Esophagus mucosa (tissue), 1 donor: ENCODE measurements at places on chromosomes 12 and 14. TPM values are rescaled to one million over a fixed set of nuclear protein-coding genes. Genes with fewer than 3 reads are reported as not detected.

OGFOD2 gene
- total RNA-seq: 14.7 TPM

KRT75 gene
- 0.84 TPM for total RNA-seq

TMCC3 gene
- 7.3 TPM for total RNA-seq

PRPH gene
- total RNA-seq: 0.64 TPM

ATL1 gene
- 3.1 TPM for total RNA-seq

TAS2R30 gene
- total RNA-seq: 1.1 TPM

GRCh38 chr12:66860752-66861750 lies 182.2 kb upstream of the GRIP1 start:
- ATAC-seq: peak; percentile 51

- peak; percentile 62 for ATAC-seq
These were observed 61.7 kb upstream of the BCL2L14 start for GRCh38 chr12:12008931-12009611.

DNA sequence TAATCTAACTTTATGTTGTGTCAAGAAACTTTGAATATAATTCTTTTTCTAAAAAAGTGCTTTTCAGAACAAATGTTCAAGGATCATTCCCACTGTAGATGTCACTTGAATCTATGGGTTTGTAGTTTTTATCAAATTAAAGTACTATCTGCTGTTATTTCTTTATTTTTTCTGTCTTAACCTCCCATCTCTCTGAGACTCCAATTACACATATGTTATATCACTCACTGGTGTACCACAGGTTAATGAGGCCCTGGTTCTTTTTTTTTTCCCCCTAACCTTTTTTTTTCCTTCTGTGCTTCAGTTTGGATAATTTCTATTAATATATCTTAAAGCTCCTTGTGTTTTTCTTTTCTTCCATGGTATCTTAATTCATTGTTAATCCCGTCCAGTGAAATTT lies 279.9 kb upstream of the RGS6 start:
- no peak for ATAC-seq

DNA sequence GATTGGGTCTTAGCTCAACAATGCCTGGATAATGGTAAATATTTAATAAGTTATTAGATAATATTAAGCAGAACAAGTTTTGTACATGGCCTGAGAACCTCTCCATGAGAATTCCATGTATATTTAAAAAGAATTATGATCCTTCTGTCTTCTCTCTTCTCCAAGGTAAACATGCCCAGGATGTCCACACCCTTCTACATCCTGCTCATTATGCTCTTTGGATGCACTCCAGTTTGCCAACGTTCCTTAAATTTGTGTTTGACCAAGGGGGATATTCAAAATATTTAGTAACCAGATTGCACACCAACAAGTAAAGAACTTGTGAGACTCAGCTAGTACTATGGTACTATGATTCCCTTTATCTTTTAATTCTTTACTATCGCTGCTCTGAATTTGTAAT lies 44.8 kb upstream of the ERGIC2 start:
- no peak for ATAC-seq

DNA sequence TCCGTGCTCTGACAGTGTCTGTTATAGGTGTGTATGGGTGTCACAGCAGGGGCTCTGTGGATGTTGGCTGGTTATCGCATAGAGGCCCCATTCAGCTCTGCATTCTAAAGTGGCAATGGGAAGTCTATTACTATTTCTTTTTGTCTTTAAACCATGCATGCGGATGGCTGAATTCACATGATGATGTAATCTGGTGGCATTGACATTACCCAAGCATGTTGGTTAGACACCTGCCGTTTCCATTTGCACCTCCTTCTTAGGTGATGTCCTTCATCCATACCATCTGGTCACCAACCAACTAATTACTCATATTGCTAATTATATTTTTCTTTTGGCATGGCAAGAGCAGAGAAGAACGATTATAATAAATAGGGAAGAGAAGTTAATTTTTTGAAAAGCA lies 270.8 kb upstream of the RGS6 start:
- ATAC-seq: no peak

DNA sequence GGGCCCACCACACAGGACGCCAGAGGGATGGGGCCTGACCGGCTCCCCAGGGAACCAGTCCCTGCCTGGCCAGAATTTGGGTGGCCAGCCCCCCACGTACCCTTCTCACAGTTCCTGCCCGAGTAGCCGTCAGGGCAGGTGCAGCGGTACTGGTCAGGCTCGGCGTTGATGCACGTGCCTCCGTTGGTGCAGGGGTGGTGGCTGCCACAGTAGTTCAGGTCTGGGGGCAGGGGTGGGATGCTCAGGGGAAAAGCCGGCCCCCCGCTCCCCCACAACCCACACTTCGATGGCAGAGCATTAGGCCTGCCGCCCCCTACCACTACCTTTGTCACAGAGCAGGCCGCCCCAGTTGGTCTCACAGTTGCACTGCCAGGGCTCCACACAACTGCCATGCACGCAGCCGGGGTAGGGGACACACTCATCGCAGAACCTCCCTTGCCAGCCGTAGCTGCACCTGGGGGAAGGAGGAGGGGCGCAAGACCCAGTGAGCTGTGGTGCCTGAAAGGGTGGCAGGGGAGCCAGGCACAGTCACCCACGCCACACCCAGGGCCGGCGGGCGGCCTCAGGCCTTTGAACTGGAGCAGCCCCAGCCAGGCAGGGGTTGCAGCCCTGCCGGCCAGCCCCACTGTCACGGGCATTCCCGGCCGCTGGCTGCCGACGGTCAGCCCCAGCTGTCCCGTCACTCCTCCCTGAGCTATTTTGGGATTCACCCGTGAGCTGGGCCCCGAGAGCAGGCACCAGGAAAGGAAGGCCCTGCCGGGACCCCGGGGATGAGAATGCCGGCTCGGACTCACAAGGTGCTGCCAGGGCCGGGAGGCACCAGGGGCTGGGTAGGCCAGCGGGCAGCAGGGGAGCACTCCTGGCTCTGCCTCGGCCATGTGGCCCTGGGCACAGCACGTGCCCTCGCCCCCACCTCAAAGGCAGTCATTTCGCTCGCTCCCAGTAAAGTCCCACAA lies 16.5 kb downstream of the JAG2 start:
- ATAC-seq: no peak

DNA sequence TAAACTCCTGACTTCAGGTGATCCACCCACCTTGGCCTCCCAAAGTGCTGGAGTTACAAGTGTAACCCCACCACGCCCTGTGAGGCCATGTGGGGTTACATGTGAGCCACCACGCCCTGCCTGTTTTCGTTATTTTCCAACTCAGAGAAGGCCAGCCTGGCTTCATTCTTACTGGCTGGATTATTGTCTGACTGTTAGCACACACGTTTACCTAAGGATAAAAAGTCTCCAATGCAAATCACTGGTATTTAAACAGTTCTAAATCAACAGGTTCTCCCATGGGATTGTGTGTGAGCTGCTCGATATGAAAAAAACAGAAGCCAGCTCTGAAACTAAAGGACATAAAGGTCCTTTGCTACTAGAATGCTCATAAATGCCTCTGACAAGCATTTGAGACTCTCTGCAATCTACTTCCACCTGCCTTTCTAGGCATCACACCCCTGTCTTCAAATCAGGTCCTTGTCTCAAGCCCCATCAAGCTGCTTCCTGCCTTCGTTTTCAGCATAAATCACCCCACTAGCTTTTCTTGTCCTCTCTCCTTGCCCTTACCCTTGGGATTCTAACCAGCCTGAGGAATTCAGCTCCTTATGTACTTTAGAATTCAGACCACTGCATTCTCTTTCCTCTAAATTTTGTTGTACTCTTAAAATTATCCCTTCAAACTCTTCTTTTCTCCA lies 265.0 kb downstream of the DUSP6 start:
- ATAC-seq: peak; percentile 70

DNA sequence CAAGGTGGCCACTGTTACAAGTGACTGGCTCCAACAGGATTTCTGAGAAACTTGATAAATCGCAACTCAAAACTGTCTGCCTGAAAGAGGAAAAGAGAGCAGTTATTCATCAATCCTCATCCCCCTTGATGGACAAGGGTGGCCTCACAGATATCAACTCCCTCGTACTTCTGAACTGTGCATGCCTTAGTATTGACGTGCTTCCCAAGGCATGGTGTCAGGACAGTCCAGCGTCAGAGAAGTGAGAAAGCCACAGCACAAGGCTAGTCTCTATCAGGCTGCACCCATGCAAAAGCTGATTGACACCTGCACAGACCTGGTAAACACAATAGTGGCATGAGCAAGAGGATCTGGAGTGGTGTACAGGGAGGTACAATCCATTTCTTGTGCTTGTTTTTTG lies 125.5 kb upstream of the SLC35F4 start:
- no peak for ATAC-seq

DNA sequence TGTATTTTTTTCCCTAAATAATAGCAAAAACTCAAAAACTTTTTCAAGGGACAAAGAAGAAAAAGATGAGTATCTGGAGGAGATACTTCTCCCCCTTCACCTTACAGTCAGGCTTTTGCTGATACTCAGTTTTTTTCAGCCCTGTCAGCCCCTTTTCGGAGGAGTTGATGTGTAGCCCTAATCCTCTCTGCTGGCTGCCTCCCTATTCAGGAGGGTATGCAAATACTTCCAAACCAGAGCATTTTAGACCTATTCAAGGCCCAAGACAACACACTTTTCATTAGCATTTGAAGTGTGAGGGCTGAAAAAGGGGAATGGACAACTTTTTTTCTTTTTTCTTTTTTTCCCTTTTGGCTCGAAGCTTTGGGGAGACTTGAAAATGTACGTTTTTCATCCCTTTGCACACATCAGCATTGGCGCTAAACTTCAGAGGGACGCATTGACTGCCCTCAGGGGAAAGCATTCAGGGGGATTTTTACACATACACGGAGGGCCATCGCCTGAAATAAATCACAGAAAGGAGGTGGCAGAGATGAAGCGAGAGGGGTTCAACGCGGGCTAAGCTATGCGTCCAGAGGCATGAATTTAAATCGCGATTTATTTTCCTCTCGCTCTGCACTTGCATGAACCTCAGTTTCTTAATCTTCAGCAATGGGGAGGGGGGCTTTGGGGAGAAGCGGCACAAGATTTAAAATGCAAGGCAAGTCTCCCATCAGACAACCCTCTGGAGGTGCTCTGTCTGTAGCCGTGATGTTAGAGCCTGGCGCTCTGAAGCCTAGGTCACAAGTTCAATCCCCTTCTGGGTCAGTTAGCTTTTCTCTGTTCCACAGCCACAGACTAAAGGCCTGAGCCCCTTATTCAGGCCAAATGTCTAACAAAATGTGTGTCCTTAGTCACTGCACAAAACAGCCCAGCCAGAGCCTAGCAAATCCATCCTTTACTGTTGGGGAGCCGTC lies 86.3 kb downstream of the ASCL1 start:
- ATAC-seq: no peak

DNA sequence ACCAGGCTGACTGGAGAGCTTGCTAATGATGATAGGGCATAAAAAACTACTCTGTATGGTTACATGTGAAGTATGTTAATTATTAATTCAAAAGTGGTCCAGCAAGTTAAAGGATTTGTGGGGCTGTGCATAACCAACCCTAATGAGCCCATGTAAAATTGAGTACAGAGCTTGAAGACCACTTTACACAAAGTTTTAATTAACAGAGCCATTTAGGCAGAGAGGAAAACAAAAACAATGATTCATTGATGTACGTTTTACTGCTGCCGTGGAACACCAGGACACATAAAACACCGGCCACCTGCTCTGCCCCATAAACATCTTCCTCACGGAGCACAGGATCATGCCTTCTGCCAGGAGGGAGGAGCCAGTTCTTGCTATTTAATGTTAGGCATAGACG lies 83.5 kb downstream of the RIMBP2 start:
- no peak for ATAC-seq

GRCh38 chr14:79656056-79656455 lies 555.2 kb downstream of the DIO2 start:
- no peak for ATAC-seq

GRCh38 chr12:69211160-69211559 lies 28.2 kb upstream of the CPSF6 start:
- ATAC-seq: no peak

GRCh38 chr14:37246427-37246829 lies 48.7 kb downstream of the MIPOL1 start:
- peak; percentile 78 for ATAC-seq

GRCh38 chr12:117165342-117165741 lies 24.9 kb downstream of the FBXO21 start:
- ATAC-seq: no peak

- ATAC-seq: no peak
These were observed 75.0 kb downstream of the RFLNA start for GRCh38 chr12:124369827-124370378.

GRCh38 chr14:101823066-101823465 lies 61.6 kb downstream of the PPP2R5C start:
- ATAC-seq: no peak

GRCh38 chr12:7859552-7859951 lies 13.2 kb downstream of the SLC2A14 start:
- ATAC-seq: no peak

- ATAC-seq: peak; percentile 13
These were observed 24.5 kb downstream of the PCNX4 start for GRCh38 chr14:60116181-60116580.
